ENCODE measurements at places on chromosomes 5 and 9.
A peak's percentile ranks its signal among the peaks of the same experiment; 100 is the strongest.

- no peak overlapping the region for H3K27ac ChIP-seq
- H3K4me1 ChIP-seq: no peaks in the 10 kb centered on the region
- H3K36me3 ChIP-seq: no peaks in the 10 kb centered on the region
- DNase-seq: no peak
- H3K27me3 ChIP-seq: no peaks in the 10 kb centered on the region
These were observed 411.7 kb upstream of the EDIL3 start for GRCh38 chr5:84796399-84796798.

- H3K4me1 ChIP-seq: peaks cover 10% of the 10 kb centered on the region
- no peak overlapping the region for H3K27ac ChIP-seq
- no peak overlapping the region for H3K4me3 ChIP-seq
- H3K36me3 ChIP-seq: no peaks in the 10 kb centered on the region
These were observed 25.9 kb upstream of the MEGF9 start for GRCh38 chr9:120740132-120740531.

GRCh38 chr5:126410623-126411022 is 12.6 kb upstream of the GRAMD2B start:
- no peak for DNase-seq
- no peaks in the 10 kb centered on the region for H3K4me1 ChIP-seq
- no peaks in the 10 kb centered on the region for H3K27me3 ChIP-seq
- H3K27ac ChIP-seq: no peak overlapping the region
- no peaks in the 10 kb centered on the region for H3K36me3 ChIP-seq
- H3K4me3 ChIP-seq: no peak overlapping the region

GRCh38 chr5:169547508-169547907 is 36.1 kb upstream of the SPDL1 start:
- no peak for DNase-seq
- no peaks in the 10 kb centered on the region for H3K4me1 ChIP-seq
- H3K4me3 ChIP-seq: no peak overlapping the region
- H3K27me3 ChIP-seq: peaks cover 8% of the 10 kb centered on the region

DNA sequence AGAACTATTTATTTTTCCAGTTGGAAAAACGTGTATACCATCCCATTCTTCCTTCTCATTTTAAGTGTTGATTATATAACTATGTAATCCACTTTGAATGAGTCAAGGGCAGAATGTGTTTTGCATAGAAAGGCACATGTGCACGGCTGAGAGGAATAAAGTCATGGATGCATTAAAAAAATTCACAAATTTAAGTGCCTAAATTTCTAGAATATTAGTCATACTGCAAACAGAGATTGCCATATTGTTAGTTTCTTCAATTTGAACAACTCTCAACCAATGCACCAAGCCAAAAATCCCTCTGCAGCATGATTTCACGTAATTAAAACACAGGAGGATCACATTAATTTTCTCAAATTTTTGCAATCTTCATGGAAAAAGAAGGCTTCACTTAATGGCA is 166.3 kb downstream of the MPDZ start:
- H3K36me3 ChIP-seq: no peaks in the 10 kb centered on the region
- no peaks in the 10 kb centered on the region for H3K4me1 ChIP-seq
- no peak overlapping the region for H3K27ac ChIP-seq
- H3K27me3 ChIP-seq: no peaks in the 10 kb centered on the region
- no peak overlapping the region for H3K4me3 ChIP-seq

DNA sequence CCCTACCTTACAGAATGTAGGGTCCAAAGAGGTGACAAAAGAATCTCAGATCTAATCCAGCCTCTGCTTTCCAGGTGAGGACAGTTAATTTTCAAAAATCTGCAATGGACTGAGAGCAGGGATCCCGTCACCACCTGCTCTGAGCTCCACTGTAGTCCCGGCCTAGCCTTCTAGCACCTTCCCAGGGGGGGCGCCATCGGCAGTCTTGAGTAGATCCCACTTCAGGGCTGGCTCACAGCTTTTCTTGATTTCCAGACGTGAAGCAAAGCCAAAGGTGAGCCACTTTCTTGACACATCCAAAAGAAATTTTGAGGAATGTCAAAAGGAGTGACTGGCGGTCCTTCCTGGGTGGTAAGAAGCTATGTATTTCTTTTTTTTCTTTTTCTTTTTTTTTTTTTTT is 114.1 kb downstream of the SYK start:
- H3K27me3 ChIP-seq: no peaks in the 10 kb centered on the region
- peaks cover 15% of the 10 kb centered on the region for H3K4me1 ChIP-seq
- peak; percentile 37 for DNase-seq
- H3K27ac ChIP-seq: no peak overlapping the region
- no peak overlapping the region for H3K4me3 ChIP-seq
- H3K36me3 ChIP-seq: no peaks in the 10 kb centered on the region
